Activated naive CD4-positive, alpha-beta T cell treated with anti-CD3 and anti-CD28 coated beads, Interleukin-2, amount 50 U/mL, for 72 hours (primary cell): ENCODE measurements at places on chromosomes 3 and 15. TPM values are rescaled to one million over a fixed set of nuclear protein-coding genes. Genes with fewer than 3 reads are reported as not detected.

DNA sequence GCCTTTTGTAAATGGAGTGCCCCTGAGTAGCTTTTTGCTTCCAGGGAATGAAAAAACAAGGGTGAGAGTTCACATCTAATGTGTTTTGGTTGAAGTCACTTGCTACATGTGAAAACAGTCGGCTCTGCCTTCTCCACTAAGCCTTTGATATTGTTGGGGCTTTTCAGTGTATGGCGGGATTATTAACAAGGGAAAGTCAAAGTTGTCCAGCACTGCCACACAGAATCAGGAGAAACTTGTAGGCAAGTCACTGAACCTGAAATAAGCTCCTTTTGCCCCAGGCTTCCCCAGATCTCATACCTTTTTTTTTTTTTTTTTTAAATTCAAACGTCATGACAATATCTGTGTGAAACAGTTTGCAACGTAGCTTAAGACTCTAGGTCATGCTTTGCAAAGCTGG is 248.0 kb downstream of the FEZF2 start:
- no peak for DNase-seq

- no peak for DNase-seq
These were observed 19.5 kb upstream of the LAMP3 start for GRCh38 chr3:183182073-183182472.

GRCh38 chr3:138222131-138222941 is 35.2 kb downstream of the ARMC8 start:
- no peak for DNase-seq

DNA sequence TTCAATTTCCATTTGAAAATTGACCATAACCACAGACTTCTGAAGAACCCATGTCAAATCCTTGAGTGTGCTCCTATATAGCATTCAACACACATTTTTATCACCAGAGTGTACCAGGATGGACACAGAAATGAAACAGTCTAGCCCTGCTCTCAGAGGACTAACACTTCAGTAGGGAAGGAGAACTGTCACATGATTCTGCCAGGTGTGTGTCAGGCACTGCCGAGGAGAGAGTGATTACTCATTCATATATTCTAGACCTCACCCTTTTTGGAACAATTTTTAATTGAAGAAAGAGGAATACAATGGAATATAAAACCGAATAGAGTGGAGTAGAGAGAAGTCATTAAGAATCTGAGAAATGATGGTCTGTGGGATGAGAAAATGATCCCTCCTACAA is 125.8 kb downstream of the ERC2 start:
- no peak for DNase-seq

DNA sequence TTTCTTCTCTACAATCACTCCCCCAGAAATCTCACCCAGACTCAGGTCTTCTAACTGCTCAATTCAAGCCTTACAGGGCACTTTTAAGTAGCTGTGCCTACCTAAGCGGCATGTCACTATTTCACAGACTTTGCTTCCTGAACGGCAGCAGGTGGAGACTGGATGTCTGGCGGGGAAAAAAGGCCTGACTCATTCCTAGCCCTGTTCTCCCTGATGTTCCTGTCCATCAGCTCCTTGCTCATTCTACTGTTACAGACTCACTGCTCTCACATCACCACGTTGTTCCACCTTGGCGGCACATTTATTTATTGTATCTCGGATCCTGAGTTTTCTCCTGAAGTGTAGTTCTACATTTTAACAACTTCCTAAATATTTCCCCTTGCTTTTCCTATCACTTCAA is 52.6 kb upstream of the ATP11B start:
- no peak for DNase-seq

The PPP1R14D gene
- not detected for total RNA-seq

The RTP1 gene
- not detected for total RNA-seq

The MEIS2 gene
- total RNA-seq: 0.16 TPM
